Fibroblast of villous mesenchyme (primary cell): ENCODE measurements at places on chromosomes 16 and 17.

- no peak for DNase-seq
These were observed 11.8 kb upstream of the ALDH3A1 start for GRCh38 chr17:19759568-19760549.

GRCh38 chr17:74972107-74972972 is at the start of gene HID1:
HID1 (minus strand) TSS chr17:74972759; CDS start chr17:74972656, 103 bp downstream.
- DNase-seq, result no peak

GRCh38 chr17:39757931-39758873 is 20.5 kb downstream of the GRB7 start:
- no peak for DNase-seq

DNA sequence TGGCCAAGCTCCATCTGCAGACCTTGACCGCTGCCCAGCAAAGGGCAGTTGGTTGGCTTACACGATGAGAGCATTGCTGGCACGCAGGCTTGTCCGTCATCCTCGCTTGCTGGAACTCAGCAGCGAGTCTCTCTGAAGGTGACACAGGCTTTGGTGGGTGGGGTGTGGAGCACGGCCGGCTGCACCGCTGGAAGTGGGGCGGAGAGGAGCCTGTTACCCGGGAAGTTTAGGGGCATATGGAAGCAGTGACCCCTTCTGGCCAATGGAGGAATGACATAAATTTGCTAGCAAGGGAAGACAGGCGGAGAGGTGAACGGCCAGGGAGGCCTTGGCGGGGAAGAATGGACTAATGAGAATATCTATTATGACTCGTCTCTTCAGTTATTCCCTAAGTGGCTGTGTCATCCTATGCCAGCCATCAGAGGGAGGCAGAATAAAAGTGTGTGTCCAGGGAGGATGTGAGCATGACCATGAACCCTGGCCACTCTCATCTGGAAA is 65.9 kb upstream of the SDK2 start:
- peak; percentile 36 for DNase-seq

- DNase-seq, result no peak
These were observed 1.3 kb upstream of the SCN4A start for GRCh38 chr17:63973930-63974593.

DNA sequence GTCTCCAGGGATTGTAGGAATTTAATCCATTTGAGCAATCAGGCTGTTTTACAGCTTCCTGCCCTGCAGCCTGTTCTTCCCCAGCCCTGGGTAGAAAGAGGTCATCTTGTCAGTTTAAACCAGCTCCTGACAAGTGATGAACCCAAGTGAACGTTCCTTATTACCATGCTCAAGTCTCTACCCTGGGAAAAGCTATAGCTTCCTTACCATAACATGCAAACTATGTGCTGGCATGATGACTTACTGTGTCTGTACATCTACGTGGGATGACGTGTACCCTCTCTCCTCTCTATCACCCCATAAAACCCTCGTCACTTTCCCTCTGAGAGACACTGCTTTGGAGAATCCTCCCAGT is 452.2 kb downstream of the XYLT1 start:
- DNase-seq, result no peak

DNA sequence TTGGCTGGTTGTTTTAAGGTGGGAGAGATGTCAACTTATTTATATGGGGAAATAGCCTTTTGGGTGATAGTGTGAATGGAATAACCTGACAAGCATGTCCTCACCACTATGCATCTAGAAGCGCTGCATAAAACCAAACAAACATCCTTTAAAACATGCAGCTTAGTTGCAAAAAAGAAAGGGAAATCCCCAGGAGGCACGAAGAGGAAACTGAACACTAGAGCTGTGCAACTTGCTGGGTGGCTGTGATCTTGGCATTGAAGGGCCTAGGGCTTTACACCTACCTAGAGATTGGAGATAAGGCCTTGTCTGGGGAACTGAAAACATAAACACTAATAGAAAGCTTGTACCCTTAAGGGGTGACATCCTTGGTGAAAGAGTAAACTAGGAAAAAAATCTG is 7.3 kb downstream of the C16orf54 start:
- no peak for DNase-seq

DNA sequence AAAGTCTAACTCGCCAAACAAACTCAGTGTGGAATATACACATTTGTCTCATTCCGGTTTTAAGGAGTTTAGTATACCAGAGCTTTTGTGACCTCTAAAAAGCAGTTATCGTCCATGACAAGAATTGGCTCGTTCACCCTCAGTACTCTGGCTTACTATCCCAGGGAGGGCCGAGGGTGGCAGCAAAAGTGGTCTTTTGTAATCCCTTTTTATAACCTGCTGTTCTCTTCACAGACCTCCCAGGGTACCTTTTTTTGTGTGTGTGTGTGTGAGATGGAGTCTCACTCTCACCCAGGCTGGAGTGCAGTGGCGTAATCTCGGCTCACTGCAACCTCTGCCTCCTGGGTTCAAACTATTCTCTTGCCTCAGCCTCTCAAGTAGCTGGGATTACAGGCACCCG is 8.9 kb downstream of the NMT1 start:
- no peak for DNase-seq

- DNase-seq, result no peak
These were observed 26.6 kb upstream of the SKAP1 start for GRCh38 chr17:48456589-48456988.
